ENCODE measurements at places on chromosomes 7 and 10.

DNA sequence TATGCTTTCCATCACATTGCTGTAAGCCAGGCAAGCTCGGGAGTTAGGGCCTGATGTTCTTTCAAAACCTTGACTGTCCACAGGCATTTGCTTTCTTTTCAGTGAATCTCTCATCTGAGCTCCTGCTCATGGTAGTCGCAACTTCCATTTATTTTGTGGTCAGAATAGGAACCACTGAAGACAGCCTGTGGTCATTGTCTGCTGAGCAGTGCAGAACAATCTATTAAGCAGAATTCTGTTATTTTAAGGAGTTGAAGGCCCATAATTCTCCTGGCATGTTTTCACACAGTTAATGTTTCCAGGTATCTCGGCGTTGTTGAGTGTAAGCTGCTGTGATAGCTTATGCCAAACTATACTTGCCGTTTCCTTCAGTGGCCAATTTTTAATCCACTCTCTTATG lies 491.1 kb upstream of the AKR1E2 start:
- no peak for DNase-seq

GRCh38 chr10:77297393-77297739 lies 340.2 kb downstream of the KCNMA1 start:
- no peak for DNase-seq

DNA sequence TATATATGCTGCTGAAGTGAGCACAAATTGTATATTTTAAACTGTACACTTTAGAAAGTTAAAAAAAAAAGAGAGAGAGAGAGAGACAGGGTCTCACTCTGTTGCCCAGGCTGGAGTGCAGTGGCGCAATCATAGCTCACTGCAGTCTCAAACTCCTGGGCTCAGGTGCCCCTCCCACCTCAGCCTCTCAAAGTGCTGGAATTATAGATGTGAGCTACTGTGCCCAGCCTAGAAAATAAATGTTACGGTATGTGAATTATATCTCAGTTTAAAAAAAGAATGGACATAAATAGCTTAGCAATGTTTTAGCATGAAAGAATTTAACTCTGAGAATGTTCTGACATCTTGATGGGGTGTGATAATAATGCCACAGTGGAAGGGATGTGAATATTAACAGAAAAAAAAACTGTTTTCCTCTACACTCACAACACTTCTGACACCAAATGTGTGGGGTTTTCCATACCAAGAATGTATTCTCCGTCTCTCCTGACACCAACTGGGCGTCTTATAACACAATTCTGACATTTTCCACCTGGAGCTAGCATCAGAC lies 162.1 kb downstream of the PLCE1 start:
- DNase-seq, result no peak

DNA sequence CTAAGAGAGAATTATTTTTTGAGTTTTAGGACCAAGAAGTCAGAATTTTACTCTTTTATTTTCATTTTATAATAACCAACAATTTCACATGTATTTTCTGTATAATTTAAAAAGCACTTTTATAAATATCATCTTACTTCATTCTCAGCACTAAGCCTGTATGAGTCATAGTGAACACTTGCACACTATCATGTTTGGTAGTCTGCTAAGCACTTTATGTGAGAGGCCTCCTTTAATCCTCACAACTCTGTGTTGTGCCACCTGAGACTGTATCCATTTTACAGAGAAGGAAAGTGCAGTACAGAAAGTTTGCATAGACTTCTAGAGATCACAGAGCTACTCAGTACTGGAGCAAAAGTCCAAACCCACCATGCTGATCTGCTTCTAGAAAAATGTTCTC lies 939.6 kb downstream of the NRG3 start:
- no peak for DNase-seq

DNA sequence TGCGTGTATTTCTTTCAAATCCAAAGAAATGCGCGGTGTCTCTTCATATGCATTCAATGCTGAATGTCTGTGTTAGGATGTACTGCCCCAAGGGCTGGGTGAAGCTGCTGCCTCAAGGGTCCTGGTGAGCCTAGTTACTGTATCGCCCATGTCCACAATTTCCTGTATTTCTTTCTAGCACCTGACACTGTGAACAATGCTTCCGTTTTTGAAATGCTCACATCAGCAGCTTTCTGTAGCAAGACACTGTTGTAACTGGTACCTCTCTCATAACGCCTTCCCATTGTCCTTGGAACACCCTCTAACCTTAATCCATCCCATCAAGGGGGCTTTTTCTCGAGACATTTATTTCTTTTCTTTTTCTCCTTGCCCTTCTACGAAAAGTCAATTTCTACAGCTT lies 25.1 kb downstream of the NRP1 start:
- no peak for DNase-seq

GRCh38 chr10:10952800-10953199 lies 64.9 kb upstream of the CELF2 start:
- DNase-seq, result no peak

DNA sequence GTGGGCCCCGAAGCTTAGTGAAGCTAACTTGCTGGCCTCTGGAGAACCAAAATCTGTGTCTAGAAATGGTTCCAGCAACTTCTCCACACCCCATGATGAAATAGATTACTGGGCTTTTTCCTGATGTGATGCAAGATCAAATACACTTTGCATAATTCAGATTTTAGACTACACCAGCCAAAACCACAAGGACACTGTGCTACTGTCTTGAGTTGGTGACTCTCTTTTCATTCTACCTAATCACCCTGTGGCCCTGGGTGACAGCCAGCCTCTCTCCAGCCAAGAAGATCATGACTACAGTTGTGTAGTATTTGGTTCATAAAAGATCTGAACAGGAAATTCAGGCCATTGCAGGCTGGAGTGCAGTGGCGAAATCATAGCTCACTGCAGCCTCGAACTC lies 22.2 kb downstream of the AZGP1 start:
- no peak for DNase-seq

GRCh38 chr10:689452-690371 lies at the start of gene DIP2C:
TSS of gene DIP2C (minus strand) at chr10:689668. CDS start at chr10:689578, 90 bp downstream.
- DNase-seq, result no peak

GRCh38 chr10:1610986-1611770 lies 126.1 kb downstream of the ADARB2 start:
- DNase-seq, result no peak

DNA sequence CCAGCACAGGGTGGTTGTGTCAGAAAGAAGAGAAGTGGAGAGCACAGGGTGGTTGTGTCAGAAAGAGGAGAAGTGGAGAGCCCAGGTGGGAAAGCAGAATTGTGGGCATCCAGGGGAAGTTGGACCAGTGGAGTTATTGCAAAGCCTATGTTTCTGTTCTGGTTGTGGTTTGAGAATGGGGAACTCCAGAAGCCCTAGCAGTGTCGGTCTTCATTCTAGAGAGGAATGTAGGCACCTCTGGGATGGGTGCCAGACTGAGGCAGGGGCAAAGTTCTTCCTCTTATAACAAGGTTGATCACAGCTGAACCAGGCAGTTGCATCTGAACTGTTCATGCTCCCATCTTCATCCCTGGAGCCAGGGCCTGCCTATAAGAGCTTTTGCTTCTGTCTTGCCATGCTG lies 954 bp downstream of the FSCN3 start:
- DNase-seq, result no peak

GRCh38 chr7:104931181-104931781 lies 82.7 kb upstream of the KMT2E start:
- DNase-seq, result no peak

DNA sequence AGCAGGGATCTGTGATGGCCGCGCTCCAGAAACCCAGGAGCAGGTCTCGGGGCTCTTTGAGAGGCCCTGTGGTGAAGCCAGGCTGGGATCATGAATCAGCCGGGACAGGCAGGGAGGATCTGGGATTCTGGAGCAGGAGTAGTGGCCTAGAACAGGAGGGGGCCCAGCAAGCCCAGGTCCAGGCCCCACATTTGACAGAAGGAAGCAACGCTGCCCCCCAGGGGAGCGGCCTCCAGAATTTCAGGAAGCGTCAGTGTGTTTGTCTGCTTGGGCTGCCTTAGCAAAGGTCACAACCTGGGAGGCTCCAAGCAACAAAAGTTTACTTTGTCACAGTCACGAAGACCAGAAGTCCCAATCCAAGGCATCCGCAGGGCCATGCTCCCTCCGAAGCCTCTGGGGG lies 36.8 kb downstream of the CLRN3 start:
- DNase-seq, result no peak

DNA sequence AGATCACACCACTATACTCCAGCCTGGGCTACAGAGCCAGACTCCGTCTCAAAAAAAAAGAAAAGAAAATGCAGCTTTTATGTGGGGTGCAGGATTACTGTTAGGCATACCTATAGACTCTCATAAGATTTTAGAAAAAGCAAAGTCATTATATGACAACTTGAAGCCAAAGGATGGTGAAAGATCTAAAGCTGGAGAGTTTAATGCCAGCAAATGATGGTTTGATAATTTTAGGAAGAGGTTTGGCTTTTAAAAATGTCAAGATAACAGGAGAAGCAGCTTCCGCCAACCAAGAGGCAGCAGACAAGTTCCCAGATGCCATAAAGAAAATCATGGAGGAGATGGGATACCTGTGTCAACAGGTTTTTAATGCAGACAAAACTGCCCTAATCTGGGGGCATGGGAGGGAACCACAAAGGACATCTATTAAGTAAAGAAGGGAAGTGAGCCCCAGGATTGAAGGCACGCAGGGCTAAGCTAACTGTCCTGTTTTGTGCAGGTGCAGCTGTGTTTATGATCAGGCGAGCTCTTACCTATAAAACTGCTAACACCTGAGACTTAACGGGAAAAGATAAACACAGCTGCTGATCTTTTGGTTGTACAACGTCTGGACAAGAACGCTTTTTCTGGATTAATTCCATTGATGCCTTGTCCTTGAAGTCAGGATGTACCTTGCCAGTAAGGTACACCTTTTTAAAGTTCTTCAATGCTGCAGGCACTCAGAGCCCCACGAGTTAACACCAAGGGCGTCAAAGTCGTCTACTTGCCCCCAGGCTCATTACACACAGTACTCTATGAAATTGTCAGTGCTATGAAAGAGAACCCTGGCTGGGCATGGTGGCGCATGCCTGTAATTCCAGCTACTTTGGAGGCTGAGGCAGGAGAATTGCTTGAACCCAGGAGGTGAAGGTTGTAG lies 10.5 kb upstream of the ANKRD61 start:
- DNase-seq, result no peak

DNA sequence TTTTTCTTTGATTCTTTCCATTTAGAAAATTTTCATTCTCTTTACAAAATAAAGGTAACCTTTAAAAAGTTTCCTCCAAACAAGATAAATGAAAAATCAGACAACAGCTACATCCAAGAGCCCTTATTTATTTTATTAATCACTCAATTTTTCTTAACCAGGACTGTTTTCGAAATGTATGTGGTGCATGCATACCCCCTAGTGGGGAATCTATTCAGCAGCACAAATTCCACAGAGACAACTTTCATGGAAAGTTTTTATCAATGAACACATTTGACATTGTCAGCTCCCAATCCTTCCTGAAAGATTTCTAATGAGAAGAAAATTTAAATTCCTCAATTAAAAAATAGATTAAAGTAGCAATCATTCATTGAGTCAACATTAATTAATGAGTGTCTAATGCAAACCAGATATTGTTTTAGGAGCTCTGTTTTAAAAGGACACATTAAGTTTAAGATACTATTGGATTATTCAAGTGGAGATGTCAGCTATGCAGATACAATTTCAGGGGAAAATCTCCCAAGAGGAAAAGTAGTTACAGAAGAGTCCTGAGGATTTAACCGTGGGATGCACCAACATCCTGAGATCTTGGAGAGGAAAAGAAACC lies 5.2 kb upstream of the HTR7 start:
- DNase-seq, result no peak

All from esophagus squamous epithelium (tissue), 5 donors.